Lower lobe of right lung (tissue), 2 donors: ENCODE measurements at places on chromosomes 16 and 17. TPM values are rescaled to one million over a fixed set of nuclear protein-coding genes. Genes with fewer than 3 reads are reported as not detected.

The KRT34 gene
- total RNA-seq = not detected

The SRR gene
- 12.2 TPM for total RNA-seq

The RDM1 gene
- not detected for total RNA-seq

The ARL5C gene
- not detected for total RNA-seq

DNA sequence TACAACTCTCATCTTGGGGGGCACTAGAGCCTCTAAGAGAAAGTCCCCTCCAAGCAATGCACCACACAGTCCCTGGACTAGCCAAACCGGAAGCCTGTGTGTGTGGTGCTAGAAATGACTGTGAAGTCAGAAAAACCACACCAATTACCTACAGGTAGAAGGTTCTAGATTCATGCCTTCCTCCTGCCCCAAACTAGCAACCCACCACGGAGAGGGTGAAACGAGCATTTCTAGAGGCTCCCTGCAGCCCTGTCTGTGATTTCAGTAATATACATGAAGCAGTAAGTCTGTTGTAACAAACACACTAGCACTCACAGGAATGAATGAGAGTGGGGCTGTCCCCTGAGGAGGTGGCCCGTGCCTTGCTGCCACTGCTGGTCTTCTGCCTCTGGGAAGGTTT is 13.6 kb downstream of the ZFHX3 start:
- no peak for DNase-seq

GRCh38 chr17:67606896-67607604 is 110.7 kb upstream of the NOL11 start:
- DNase-seq = no peak

DNA sequence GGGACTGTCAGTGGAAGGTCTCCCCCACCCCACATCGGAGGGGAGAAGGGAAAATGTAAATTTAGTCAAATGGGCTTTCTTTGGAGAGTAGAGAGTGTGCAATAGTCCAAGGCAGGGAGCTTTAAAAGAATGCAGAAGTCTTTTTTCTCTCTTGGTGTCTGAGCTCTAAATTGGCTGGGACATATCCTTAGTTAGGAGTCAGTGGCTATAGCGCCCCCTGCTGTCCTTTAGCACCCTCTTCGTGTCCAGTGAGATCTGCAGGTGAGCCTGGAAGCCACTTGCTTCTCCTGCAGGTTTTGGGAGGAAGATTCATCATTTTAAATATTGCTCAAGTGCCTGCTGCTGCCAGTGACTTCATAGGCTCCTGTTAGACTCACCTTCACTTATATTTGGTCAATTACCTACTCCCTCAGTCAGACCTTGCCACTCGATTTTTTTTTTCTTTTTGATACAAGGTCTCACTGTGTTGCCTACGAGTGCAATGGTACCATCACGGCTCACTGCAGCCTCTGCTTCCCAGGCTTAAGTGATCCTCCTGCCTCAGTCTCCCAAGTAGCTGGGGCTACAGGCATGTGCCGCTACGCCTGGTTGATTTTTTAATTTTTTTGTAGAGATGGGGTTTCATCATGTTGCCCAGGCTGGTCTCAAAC is 174.8 kb downstream of the PRKCB start:
- DNase-seq = peak; percentile 84

- DNase-seq = no peak
Measured at GRCh38 chr17:76791053-76791980, 53.4 kb downstream of the MFSD11 start.

DNA sequence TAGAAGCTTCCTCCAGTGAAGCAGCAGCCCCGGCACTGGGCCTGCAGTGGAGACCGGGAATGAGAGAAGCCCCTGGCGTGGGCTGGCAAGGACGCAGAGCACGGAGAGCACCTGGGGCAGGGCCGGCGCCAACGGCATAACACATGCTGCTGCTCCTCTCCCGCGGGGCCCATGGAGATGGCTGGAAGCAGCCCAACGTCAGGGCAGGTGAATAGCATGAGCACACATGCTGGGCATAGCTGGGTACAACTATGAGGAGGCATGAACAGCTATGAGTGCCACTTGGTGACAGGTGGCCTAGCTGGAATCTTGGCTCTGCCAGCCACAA is 46.4 kb downstream of the IRF8 start:
- no peak for DNase-seq

The DHRS11 gene
- 5.9 TPM for total RNA-seq

The PRSS33 gene
- not detected for total RNA-seq

DNA sequence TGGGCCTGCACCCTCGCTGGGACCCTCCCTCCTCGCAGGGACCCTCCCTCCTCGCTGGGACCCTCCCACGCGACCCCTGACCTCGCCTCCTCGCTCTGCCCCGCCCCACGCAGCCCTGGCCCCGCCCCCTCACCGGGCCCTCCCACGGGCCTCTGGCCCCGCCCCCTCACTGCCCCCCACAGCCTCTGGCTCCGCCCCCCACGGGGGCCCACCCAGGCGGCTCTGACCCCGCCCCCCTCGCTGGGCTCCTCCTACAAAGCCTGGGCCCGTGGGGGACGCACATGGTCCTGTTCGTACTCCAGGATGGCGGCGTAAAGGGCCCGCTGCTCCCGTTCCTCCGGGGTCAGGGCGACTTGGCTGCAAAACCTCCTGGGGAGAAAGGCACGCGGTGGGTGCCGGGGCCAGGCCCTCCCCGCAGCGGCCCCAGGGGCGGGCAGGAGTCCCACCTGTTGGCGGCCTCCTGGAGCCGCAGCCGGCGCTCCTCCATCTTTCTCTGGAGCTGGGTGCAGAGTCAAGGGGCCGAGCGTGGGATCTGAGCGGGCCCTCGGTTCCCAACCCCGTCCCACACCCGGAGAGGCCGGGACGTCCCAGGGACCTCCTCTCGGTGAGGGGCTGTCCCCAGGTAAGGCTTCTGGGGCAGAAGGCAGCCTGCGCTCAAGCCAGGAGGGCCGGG is 9.0 kb downstream of the VPS9D1 start:
- DNase-seq = peak; percentile 65

- no peak for DNase-seq
Measured at GRCh38 chr16:73796241-73796640, 500.4 kb upstream of the PSMD7 start.

DNA sequence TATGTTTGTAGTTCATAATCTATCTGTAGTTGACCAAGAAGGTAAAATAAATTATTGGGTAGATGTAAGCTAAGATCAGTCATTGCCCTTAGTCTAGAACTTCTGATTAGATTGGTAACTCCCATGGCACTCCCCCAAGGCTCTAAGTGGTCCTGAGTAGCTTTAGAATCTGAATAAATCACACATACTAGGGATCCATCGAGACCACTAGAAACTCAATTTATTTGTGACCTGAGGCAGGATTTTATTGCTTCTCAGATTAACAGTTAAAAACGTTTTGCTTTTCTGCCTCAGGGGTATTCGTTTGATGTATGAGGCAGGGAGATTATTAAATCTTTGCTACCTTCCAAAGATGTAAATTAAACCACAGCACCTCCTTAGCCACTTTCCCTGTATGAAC is 24.9 kb downstream of the CMTR2 start:
- no peak for DNase-seq

DNA sequence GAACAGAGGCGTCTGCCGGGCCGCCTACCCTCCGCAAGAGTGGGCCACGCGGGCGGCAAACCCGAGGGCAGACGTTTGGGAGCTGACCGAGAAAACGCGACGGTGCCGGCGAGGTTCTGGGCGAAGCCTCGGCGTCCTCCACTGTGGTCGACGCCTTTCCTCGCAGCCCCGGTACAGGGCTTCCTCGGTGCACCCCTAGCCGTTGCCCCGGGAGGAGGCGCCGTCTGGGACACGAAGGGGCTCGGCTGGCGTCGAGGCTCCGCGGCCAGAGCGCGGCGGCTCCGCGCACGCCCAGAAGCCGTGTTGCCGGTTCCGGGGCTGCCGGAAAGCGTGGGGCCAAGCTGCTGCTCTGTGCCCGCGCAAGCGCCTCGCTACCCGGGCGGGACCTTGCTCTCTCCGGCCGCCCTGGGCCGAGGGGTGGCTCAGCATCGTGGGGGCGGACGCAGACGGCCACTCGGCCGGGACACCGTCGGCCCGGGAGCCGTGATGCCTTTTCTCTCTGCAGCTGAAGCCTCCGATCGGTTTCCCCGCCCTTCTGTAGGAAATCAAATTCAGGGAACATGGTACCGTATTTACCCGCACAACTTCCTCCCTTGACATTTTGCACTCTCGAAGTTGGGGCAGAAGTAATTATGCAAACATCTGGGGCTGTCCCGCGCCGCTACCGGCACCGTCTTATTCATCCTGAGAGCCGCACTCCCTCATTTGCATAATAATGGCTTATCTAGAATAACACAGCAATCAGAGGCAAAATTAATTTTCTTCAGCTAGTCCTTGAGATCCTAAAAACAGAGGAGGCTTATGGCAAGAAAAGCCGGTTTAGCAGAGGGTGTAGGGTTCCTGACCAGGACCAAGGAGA is 7.3 kb upstream of the CBX8 start:
- no peak for DNase-seq

The SLFN14 gene
- total RNA-seq = 0.59 TPM
